ENCODE measurements at places on chromosomes 11 and 22.
A peak's percentile ranks its signal among the peaks of the same experiment; 100 is the strongest.

DNA sequence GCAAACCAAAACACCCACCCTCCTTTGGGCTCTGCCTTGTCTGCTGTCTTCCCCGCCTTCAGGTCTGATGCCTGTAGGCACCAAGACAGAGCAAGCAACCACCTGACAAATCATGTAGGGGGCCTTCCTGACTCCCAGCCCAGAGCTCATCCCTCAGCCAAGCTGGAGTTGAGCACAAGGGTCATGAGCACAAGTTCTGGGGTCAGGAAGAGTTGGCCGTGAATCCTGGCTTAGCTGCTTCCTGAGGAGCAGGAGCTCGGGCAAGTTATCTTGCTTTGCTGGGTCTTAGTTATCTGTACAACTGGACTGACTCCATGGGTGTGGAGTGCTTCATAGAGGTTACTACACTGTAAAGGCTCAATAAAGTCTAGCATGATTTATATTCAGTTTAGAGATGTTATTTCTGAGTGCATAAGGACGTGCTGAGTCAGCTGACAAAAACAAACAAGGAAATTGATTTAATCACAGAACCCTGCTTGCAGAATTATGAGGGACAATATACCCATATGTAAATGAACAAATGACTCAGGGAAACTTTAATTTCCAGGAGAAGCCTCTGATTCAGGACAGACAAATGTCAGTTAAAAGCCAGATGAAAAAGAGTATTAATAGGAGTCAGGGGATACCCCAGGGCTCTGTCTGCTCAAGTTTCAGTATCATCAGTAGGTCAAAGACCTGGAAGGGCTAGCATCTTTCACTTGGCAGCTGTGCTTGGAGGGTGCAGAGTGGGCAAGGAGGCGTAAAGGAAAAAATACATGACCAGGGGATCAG is 15.0 kb upstream of the APOA1 start:
- peak; percentile 37 for DNase-seq

DNA sequence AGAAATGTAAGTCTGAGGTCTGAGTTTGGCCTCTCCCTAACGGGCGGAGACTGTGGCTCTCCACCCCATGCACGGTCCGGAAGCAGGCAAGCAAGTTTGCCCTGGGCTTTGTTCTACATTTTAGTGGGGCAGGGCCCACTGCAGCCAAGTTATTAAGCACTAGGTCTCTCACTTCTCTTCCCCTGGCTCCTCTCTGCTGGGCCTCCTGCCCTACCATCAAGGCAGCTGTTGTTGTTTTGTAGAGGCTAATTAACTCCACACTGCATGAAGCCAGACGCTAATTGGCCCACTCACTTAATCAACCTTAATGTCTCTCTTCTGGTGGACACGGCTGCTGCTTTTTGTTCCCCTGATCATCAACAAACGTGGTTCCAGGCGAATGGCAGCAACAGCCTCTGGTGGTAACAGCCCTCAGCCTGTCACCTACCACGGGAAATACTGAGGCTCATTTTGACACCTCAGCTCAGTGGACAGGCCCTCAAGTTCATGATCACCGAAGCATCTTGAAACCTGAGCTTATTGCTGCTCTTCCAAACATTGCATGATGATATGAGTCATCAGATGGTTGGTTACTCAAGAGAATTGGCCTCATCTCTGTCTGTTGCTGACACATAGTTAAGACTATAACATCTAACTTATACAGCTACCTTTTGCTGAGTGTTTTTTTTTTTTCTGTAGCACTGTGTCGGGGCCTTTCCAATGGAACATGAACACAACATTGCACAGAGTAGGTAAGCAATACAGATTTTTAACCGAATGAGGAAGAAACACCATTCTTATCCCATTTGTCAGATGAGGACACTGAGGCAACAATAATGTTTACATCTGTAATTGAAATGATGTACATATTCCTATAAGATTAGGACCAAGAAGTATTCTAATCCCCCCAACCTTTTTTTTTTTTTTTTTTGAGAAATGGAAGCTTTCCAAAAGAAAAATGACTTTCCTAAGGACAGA is 20.8 kb upstream of the LMO2 start:
- peak; percentile 59 for DNase-seq

DNA sequence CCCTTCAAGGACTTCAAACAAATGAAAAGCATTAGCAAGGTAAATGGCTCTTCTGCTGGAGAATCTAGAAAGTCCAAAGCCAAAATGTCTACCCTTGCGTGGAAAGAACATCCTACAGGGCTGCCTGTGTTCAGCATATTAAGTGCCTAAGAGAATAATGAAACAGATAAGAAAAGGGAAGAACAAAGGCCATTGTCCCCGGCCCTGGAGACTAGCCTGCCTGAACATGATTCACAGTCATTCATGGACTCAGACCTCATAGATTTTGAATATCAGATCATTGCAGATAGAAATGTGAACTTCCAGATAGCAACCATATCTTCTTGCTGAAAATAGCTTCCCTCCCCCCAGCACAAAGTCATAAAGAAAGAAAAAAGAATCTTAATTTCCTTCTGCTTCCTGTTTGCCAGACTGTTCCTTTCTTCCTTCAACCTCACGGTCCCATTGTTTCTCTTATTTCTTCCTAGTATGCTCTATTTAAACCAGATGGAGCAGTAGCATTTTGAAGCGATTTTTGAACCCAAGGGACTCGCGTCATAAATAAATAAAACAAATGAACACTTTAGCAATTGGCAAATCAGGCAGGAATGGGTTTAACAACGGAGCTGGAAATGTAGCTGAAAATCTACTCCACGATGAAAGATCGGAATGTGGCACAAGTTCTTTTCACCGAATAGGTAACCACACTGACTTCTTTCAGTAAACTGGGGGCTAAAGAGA is 408.2 kb upstream of the CCDC90B start:
- DNase-seq: no peak

DNA sequence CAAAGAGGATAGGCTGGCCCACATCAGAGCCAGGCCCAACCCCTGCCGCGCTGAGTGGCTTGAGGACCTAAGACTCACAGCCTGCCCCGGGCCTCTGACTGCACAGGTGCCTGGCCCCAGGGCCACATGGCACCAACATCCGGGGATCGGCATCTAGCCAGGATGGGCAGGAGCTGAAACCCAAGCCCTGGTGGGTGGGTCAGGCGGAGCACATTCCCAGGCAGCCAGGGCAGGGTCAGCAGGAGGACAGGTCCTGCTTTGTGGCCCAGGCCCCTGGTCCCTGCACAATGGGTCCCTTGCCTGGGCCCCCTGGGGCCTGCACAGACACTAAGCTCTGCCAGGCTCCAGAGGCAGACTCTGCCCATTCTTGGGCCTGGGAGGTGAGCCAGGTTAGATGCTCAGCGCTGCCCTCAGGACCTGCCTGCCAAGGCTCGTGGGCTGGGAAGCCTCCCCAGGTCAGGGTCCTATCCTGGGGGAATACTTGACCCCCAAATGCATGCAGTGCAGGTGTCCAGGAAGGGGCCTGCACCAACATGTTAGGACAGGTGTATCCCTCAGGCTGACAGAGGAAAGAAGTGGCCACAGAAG is 33.5 kb downstream of the ARVCF start:
- DNase-seq: no peak

DNA sequence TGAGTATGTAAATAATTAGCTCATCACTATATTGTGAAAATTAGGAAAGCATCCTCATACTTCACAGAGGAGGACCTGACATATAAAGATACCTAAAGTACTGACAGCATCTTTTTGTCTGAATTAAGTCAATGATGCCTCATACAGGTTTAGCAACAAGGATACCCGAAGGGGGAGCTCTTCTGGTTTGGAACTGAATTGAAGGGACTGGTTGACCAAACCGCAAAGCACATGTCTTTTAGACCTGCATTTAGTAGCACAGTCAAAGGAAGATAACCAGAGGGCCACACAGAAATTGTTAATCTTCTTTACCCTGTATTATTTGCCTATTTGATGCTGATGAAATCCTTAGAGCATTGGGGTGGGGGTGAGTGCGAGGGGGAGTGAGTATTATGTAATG is 12.9 kb upstream of the WT1 start:
- DNase-seq: peak; percentile 25

- DNase-seq: no peak
Measured at GRCh38 chr22:28949788-28950187, 66.4 kb downstream of the ZNRF3 start.

- no peak for DNase-seq
Measured at GRCh38 chr11:116507849-116508695, 264.7 kb downstream of the BUD13 start.

DNA sequence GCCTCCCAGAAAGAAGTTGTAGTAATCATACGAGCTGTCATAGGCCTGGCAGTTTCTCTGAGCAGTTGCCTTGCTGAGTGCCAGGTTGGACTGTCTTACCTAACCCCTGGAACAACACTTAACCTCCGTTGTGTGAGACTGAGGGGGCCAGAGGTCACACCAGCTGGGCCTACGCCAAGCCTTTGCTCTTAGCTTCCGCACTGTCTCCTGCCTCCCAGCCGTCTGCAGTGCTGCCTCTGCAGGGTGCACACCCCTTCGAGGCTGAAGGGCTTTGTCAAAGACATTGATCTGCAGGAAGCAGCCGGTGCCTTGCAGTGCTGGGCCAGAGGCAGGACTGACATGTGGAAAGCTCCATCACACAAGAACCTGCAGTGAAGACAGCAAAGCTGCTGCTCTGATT is 16.7 kb downstream of the TAB1 start:
- no peak for DNase-seq

GRCh38 chr11:76919887-76920746 is 59.4 kb downstream of the ACER3 start:
- DNase-seq: peak; percentile 73

DNA sequence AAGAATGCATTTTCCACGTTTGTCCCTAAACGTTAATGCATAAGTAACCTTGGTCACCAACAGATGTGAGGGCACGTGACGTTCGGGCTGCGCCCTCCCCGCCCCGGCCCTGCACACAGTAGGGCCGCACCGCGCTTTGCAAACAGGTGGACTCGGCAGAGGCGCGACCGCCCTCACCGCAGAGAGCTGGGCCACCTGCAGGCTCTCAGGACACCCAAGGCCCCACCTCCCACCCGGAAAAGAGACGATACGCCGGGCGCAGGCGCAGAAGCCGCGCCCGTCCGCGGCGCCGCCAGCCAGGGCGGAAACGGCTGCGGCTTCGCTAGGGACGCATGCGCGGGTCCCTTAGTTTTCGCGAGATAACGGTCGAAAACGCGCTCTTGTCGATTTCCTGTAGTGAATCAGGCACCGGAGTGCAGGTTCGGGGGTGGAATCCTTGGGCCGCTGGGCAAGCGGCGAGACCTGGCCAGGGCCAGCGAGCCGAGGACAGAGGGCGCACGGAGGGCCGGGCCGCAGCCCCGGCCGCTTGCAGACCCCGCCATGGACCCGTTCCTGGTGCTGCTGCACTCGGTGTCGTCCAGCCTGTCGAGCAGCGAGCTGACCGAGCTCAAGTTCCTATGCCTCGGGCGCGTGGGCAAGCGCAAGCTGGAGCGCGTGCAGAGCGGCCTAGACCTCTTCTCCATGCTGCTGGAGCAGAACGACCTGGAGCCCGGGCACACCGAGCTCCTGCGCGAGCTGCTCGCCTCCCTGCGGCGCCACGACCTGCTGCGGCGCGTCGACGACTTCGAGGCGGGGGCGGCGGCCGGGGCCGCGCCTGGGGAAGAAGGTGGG is at the start of gene FADD:
Gene FADD, plus strand, starts transcription at position 377 of the 831 bp plus-strand sequence. Its CDS starts 164 bp downstream, at position 541.
- peak; percentile 96 for DNase-seq

- DNase-seq: no peak
Measured at GRCh38 chr11:26106726-26107125, 225.2 kb upstream of the ANO3 start.

DNA sequence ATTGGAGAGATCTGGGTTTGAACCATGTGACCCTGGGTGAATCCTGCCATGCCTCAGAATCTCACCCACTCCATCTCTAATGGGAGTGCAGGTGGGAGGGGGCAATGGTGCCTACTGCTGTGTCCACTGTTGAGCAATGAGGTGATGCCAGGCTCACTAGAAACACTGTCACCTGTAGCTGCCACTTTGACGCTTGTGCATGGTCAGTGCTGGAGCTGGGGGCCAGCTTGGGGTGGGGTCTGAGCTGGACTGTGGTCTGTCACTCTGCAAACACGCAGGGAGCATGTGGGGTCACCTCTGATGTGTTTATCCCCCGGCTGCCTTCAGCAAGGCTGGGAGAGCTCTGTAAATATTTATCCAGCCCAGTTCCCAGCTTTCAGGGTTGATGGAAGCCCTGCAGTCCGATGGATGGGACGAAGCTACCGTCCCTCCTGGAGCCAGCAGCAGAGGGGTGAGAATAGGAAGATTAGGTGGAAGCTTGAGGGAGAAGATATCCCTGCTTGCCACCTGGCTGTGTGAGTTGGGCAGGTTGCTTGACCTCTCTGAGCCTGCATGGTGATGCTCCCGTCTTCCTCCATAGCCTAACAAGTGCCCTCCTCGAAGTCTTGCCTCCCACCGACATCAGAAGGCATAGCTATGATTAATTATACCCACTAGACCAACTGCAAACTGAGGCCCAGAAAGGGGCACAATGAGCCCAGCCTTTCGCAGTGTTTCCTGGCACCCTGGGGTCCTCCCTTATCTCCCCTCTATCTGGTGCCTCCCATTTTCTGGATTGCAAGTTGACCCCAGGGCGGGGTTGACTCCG is 1.7 kb downstream of the MMP11 start:
- DNase-seq: no peak

DNA sequence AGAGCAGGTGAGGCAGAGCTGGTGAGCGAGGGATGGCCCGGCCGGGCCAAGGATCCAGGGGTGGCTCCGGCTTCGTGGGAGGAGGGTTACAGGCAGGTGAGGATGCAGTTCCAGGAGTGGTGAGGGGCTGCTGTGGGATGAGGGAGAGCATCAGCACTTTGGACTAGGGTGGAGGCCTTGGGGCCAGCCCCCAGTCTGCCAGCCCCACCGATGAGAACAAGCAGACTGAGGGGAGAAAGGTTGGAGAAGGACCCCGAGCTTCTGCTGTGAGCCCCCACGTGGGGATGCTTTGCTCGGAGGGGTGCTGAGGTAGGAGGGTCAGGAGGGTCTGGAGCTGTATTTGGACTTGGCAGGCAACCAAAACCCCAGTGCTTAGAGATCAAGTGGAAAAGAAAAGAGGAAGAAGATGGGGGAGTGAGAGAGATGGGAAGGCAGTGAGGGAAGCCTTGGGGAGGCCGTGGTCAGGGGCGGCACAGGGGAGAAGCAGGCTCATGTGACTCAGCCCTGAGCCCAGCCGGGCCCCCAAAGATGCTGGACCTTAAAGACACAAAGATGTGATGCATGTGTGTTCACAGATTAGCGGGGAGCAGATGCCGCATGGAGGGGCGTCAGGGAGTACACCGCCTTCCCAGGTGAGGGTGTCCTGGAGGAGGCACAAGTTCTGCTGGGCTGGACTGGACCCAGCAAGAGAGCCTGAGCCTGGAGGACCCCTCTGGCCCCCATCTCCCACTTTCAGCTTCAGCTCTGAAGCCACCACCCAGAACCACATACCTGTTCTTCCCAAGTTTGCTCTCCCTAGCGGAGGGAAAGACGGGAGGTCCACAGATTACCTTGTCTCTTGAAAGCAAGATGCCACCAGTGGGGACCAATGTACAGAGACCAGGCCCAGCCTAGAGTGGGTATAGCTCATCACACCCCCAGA is 91.3 kb downstream of the CDKN1C start:
- DNase-seq: no peak
